GM18507 (cell line): ENCODE measurements at places on chromosomes 12 and 14.

DNA sequence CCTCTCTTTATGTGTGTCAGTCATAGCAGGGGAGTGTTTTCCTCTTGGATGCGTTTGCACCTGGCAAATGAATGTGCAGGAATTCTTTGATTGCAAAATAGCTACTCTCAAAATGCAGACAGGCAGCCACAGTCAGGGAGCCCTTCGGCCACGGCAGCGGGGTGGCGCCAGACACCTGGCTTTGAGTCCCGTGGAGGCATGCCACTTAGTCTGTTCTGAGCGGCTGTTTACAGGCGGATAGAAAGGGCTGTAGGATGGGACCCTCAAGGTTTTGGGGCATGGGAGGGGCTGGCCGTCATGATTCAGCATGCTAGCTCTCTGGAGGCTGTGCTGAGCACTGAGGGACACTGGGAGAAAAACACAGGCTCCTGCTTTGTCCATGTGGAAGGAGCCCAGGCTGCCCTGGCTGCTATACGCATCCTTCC, 117.1 kb downstream of the SLC25A47 start:
- DNase-seq, result no peak

DNA sequence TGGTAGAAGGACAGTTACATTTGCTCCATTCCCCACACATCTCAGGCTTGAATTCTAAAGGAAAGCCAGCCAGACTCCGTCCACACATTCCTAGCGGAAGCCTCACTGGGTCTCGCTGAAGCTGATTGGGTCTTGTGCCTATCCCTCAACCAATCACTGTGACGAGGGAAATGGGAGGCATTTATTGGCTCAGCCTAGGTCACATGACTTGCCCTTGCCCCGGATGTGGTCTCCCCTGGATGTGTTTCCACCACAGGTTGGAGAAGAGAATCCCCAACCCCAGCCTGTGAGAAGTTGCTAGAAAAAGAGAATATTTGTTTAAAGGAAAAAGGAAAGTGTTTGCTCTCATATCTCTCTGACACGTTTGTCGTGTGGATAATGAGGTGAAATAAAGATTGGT, 93.4 kb downstream of the C12orf75 start:
- no peak for DNase-seq

DNA sequence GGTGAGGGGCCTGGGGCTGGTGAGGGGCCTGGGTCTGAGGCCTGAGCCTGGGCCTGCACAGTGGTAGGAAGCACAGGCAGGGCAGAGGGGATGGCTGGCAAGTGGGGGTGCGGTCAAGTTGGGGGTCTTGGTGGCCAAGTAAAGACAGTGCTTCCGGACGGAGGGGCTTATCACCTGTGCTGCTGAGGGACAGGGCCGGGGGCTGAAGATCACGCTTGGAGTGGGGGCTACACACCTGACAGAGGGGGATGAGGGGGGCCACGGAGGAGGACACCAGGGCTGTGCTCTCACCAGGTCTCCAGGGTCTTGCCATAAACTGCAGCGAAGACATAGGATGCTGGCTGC, 12.2 kb downstream of the TEDC1 start:
- DNase-seq, result no peak

- no peak for DNase-seq
Measured at GRCh38 chr14:95039259-95039992, 117.9 kb downstream of the DICER1 start.

DNA sequence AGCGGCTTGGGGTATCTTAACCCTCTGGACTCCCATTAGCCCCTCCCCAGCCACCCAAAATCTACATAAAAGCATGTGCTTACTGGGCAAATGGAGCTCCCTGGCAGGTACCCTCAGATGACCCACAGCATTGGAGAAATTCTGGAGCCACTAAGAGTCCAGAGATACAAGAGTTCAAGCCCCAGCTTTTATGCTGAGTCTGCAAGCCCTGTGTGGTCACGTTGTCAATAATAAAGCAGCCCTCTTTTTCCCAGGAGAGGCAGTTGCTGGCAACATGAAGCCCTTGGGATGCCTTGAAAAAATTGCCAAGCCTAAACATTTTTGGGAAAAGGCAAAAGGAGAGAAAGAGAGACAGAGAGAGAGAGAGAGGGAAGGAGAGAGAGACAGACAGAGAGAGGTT, 83.4 kb downstream of the RBM19 start:
- no peak for DNase-seq

GRCh38 chr14:68364792-68365192, 428.1 kb downstream of the ZFP36L1 start:
- no peak for DNase-seq

- DNase-seq, result no peak
Measured at GRCh38 chr12:97680751-97681150, 218.1 kb downstream of the RMST start.

- no peak for DNase-seq
Measured at GRCh38 chr14:71430678-71431376, 501.4 kb upstream of the RGS6 start.

- no peak for DNase-seq
Measured at GRCh38 chr14:76203086-76204001, 51.6 kb downstream of the GPATCH2L start.

DNA sequence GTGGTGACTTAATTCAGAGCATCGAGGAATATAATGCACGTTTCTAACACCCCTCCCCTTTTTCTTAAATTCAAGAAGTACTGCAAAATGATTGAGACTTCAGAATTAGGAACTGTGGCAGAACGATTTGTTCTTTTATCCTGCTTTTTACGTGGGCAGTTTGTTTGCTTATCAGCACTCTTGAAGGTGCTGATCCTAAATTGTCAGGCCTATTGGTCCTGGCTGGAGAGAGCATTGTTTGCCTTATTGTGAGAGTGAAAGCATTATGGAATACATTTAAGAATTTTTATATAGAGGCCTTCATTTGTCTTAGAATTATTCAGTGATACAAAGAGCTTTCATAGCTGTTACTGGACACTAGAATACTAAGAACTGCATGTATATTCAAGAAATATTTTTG, 59.1 kb downstream of the TMTC2 start:
- no peak for DNase-seq

GRCh38 chr12:55933799-55934742, 3.1 kb downstream of the DGKA start:
- no peak for DNase-seq

GRCh38 chr14:63650256-63650952, 8.7 kb upstream of the WDR89 start:
- DNase-seq, result no peak

DNA sequence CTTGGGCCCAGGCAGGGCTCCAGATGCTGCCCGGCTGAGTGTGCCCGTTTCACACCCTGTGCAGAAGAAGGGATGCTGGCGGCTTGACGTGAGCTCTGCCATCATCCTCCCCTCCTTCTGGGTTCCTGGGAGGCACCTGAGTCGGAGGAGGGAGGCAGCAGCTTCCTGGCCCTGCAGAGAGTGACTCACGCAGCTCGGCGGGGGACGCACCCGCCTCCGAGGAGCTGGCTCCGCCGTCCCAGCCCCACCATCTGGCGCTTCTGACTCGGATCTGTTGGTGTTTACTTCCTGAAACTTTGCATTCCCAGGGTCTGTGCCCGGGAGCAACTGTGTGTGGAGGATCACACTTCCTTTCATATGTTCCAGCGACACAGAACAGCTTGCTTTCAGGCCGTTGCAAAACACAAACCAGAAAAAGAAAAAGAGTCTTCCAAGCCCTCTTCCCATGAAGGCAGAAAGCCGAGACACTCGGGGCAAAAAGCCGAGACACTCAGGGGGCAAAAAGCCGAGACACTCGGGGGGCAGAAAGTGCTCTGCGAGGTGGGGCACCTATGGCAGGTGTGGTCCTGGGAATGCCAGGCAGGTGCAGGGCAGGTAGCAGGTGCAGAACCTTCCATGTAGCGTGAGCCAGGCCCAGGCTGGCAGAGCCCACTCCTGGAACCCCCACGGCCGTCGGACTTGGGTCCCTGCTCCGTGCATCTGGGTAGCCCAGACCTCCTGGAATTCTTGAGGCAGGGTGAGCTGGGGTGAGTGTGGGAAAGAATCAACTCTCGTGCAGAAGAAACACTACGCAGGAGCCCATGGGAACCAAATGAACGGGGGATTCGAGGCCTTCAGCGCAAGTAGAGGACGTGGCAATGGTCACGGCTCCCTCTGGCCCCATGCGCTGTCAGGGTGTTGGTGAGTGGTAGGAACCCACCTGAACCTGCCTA, 27.6 kb upstream of the GALNT9 start:
- no peak for DNase-seq

- no peak for DNase-seq
Measured at GRCh38 chr12:5808981-5809380, 136.1 kb downstream of the ANO2 start.

GRCh38 chr14:77478796-77479195, 19.8 kb downstream of the ISM2 start:
- no peak for DNase-seq

GRCh38 chr12:55829967-55830600, 697 bp upstream of the DNAJC14 start:
- peak; percentile 26 for DNase-seq

- DNase-seq, result no peak
Measured at GRCh38 chr12:124293286-124294003, 1.4 kb upstream of the RFLNA start.

GRCh38 chr14:36129181-36129580, 47.3 kb downstream of the PTCSC3 start:
- no peak for DNase-seq

DNA sequence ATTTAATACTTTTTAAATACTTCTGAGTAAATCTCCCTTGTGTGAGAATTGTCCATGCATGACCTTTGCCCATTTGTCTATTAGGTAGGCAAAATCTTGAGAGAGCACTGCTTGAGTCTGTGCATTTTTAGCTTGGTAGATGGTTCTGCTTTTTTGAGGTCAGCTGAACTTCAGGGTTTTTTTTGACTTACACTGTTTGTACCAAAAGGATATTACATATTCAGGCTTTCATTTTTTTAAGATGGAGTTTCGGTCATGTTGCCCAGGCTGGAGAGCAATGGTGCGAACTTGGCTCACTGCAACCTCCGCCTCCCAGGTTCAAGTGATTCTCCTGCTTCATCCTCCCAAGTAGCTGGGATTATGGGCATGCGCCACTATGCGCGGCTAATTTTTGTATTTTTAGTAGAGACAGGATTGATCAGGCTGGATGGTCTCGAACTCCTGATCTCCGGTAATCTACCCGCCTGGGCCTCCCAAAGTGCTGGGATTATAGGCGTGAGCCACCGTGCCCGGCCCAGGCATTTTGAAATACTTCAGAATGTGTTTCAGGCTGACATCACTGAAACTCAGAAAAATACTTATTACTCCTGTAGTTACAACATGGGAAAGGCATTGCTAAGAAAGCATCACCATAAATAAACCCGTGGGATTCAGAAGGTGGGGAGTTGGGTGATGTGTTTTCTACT, 11.1 kb downstream of the RASSF3 start:
- DNase-seq, result no peak

DNA sequence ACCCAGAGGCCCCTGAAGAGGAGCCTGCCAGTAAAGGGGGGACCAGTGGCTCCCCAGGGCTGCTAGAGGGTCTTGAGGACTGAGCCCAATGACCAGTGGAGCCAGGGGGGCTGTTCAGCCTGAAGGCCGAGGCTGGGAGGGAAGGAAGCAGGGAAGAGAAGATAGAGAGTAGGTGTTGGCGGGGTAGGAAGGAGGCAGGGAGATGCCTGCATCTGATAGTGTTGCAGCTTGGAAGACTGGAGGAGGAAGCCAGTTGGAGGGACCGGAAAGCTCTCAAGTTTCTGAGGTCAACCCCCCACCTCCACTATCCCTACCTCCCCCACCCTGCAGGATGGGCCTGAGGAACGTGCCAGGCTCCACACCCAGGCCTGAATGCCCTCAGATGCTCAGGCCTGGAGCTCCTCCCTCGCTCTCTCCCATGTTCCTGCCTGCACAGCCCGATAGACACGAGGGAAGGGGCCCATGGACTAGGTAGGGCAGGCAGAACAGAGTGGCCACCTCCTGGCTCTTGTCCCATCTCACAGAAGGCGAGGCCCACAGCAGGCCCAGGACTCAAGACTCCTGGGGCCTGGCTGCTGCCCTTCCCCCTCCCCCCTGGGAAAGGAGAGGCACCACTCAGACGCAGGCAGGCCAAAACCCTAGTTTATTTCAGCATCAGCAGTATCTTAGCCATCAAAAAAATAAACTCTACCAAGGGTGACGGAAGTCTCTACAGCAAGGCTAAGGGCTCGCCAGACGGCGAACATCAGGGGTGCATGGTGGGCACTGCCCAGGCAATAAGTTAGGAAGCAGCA, 3.4 kb downstream of the CKB start:
- DNase-seq, result no peak

DNA sequence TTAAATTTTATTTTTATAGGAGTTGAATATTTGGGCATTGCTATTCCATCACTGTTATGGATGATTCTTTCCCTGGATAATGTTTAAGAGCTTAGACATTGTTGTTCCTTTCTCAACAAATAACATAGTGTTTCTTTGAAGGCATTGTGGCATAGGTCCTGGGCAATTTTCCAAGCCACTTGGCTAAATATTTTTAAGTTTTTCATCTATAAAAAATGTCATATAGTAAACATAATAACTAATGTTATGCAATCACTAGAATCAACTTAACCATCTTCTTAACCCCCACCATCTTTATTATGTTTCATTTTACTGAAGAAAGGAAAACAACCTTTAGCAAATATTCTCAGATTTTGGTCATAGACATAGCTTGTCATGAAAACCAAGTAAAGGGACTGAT, 600.6 kb upstream of the LMO3 start:
- DNase-seq, result no peak

- no peak for DNase-seq
Measured at GRCh38 chr12:131764738-131765137, 53.8 kb downstream of the SFSWAP start.

- DNase-seq, result no peak
Measured at GRCh38 chr14:21749306-21749868, 75.8 kb upstream of the OR4E1 start.

DNA sequence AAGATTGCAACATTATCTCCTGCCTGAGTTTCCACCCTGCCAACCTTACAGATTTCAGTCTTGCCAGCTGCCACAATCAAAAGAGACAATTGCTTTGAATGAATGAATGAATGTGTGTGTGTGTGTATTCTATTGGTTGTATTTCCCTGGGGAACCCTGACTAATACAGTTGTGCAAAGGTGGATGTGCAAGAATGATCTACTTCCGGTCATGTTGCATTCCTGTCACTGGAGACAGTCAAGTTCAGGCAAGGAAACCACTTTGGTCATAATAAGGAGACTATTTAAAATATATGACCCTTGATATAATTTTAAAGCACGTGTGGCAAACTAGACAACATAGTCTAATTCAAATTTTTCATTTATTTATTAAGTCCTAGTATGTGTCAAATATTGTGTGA, 13.1 kb downstream of the RERG start:
- no peak for DNase-seq

GRCh38 chr14:94379291-94380224, 8.8 kb downstream of the SERPINA1 start:
- no peak for DNase-seq

DNA sequence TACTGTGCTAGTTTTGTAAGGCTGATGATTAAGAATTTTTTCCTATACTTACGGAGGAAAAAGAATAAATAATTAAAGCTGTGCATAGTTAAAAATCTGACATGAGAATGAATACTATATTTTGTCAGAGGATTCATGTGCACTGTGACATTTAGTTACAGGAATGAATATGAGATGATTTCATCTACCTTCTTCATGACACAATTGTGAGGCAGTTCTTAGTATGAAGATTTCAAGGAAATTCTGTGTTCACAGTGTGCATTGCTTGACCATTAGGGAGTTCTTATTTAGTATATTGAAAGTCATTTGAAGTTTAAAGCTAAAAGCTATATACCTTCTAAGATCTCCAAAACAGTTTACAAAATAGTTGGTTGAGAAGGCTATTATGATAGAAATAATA, 70.1 kb downstream of the ATF7IP start:
- no peak for DNase-seq
